Activated CD8-positive, alpha-beta memory T cell treated with anti-CD3 and anti-CD28 coated beads, Interleukin-2, amount 50 U/mL, for 4 hours (primary cell): ENCODE measurements at places on chromosomes 1 and 21.

- no peak for DNase-seq
These were observed 875.9 kb downstream of the TTLL7 start for GRCh38 chr1:83123019-83123418.

DNA sequence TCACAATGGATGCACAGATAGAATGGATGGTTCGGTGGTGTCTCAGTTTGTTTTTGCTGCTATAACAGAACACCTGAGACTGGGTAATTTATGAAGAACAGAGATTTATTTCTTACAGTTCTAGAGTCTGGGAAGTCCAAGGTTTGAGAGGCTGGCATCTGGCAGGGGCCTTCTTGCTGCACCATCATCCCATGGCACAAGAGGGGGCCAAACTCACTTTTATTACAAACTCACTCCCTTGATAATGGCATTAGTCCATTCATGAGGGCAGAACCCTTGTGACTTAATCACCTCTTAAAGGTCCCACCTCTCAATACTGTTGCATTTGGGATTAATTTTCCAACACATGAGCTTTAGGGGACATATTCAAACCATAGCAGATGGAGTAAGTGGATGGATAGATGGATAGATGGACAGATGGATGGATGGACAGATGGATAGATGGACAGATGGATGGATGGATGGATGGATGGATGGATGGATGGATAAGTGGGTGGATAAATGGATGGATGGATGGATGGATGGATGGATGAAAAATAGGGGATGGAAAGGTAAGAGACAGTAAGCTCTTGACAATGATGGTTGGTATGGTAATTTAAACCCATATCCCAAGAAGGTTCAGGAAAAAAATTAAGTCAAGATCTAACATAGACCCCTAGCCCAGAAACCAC lies 16.5 kb downstream of the CAMK2N1 start:
- DNase-seq, result no peak

DNA sequence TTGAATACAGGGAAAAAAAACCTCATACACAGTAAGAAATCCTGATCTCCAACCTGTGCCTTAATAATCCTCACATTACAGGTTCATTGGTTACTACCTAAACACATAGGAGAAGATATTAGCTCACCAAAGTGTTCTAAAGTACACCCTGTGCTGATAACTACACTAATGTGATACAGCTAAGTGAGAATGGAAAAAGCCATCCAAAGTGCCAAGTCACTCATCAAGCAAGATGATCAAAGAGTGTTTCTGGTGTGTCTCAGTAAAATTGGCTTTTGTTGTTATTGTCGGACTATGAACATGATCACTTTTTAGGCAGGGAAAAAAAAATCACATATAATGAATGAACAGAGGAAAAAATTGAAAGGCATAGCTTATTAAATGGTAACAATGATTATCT lies 31.4 kb downstream of the EPS15 start:
- DNase-seq, result no peak

GRCh38 chr1:224579526-224579925 lies 36.6 kb upstream of the CNIH3 start:
- DNase-seq, result no peak

DNA sequence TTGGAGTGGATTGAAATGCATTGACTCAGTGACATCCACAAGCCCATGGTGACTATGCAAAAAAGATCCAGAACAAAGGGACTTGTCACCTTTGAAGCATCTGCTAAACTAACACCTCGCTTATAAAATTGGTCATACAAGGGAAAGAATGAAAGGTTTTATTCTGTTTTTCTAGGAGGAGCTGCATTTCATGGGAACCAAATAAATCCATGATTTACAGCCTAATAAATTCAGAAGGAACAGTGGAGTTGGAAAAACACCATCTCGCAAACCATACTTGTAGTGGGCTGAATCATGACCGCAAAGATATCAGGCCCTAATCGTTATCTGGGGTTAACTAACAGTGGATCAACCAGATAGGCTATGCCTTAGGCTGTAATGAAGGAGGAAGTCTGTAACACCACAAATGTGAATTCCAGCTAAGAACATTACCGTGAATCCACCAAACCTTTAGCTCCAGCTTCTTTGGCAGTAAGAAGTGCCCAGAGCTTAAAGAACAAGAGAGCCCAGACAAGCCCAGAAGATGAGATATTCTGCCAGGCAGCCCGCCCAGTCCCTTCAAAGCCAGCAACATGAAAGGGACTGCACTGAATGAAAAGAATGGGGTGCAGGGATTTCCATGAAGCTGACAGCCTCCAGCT lies 27.4 kb downstream of the RSPH1 start:
- no peak for DNase-seq

DNA sequence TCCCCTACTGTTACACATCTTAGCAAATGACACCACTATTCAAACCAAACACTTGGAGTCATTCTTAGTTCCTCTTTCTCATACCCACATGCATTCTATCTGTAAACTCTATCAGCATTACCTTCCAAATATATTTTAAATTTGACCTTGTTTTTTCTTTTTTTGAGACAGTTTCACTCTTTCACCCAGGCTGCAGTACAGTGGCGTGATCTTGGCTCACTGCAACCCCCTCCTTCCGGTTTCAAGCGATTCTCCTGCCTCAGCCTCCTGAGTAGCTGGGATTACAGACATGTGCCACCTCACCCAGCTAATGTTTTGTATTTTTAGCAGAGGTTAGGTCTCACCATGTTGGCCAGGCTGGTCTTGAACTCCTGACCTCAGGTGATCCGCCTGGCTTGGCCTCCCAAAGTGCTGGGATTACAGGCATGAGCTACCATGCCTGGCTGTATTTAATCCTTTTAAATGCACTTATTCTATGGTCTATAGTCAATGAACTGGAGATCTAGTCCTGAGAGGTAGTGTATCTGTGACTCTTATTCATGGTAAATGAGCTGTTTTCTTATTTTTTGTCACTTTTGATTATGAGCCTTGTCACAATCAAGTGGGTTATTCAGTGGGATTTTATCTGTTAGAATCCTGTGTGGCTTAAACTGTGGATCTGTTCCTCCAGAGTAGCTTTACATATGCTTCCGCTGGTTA lies 73.1 kb downstream of the GATAD2B start:
- no peak for DNase-seq

- DNase-seq, result no peak
These were observed 307.0 kb upstream of the PROX1 start for GRCh38 chr1:213680677-213681325.

GRCh38 chr1:217053676-217054075 lies 330.4 kb upstream of the ESRRG start:
- DNase-seq, result no peak

- no peak for DNase-seq
These were observed 49.2 kb downstream of the CASQ2 start for GRCh38 chr1:115719285-115719684.

GRCh38 chr1:86061551-86061990 lies 95.0 kb downstream of the COL24A1 start:
- DNase-seq, result no peak

DNA sequence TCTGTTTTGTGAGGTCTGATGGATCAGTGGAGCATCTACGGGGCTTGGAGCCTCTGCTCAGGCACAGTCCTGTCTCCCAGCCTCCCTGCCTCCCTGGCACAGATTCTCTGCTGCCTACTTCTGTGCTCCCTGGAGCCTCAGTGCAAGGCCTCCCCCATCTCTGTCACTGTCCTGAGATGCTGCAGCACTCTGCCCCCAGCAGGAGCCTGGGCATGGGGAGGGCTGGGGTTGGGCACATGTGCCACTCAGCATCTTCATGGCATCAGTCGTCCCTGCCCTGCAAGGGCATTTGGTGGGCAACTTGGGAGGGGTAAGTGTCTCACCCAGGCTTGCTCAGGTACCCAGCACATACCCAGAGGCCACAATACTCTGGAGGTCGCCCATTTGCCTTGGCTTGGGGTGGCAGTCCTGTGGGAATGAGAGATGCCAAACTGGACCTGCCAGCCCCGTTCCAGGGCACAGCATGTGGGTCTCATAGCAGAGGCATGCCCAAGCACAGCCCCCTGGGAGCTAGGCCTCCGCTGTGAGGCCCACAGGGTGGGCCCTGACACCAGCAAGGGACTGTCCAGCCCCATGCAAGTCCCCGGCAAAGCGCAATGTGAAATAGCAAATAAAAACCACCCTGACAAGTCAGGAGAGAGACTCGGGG lies 28.7 kb downstream of the PADI3 start:
- no peak for DNase-seq

GRCh38 chr1:93591676-93592550 lies 89.7 kb downstream of the BCAR3 start:
- no peak for DNase-seq

DNA sequence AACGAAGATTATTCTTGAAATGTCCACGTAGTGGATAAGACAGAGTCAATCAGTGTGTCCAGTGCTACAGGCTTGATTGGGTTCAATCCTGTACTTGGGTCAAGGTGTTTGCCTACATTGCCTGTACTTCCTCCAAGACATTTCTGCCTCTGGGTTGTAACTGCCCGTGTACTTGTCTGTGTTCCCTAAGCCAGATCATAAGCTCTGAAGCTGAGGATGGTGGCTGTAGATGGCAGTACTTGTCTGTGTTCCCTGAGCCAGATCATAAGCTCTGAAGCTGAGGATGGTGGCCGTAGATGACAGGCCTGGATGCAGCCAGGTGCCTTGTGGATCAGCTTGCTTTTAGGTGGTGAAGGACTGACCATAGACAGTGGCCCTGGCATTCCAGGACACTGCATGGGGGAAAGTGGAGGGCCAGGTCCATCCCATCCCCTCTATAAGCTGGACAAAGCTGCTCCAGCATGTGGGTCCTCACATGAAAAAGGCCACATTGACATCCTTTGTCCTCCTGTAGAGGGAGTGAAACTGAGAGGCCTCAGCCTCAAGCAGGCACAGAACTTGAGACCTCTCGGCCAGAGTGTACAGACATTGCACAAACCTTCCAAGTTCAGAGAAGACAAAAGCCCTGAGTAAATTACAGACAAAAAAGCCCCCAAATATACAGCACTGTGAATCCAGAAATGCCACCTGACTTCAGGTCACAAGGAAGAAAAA lies 2.0 kb upstream of the SRM start:
- no peak for DNase-seq

GRCh38 chr1:53316424-53316765 lies 11.5 kb downstream of the LRP8 start:
- no peak for DNase-seq

- DNase-seq, result no peak
These were observed 59.1 kb upstream of the RAB3GAP2 start for GRCh38 chr1:220331318-220331717.

- DNase-seq, result peak; percentile 87
These were observed 45.8 kb downstream of the TMCC2 start for GRCh38 chr1:205273551-205273982.

- no peak for DNase-seq
These were observed 26.0 kb upstream of the ZRANB2 start for GRCh38 chr1:71106658-71107322.

GRCh38 chr1:182817802-182818201 lies 21.3 kb upstream of the DHX9 start:
- DNase-seq, result no peak

- DNase-seq, result no peak
These were observed 59.9 kb downstream of the UBE2U start for GRCh38 chr1:64263335-64263734.

- no peak for DNase-seq
These were observed 20.3 kb upstream of the RGS4 start for GRCh38 chr1:163048869-163049268.

- no peak for DNase-seq
These were observed 64.3 kb upstream of the HOOK1 start for GRCh38 chr1:59750328-59751003.

DNA sequence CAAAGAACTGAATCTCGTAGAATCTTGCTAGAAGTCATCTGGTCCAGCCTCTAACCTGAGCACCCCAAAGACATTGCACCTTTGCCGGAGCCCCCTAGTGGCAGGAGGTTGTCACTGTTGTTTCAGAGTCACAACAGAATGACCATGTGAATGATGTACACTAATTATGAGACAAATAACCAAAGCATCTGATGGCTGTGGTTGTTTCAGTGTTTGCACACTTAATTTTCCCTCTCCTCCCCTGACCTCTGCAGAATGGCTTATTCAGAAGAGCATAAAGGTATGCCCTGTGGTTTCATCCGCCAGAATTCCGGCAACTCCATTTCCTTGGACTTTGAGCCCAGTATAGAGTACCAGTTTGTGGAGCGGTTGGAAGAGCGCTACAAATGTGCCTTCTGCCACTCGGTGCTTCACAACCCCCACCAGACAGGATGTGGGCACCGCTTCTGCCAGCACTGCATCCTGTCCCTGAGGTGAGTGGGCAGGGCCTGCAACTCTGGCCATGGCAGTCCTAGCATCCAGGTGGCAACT lies 26.4 kb downstream of the TRAF5 start:
- DNase-seq, result peak; percentile 67

- DNase-seq, result no peak
These were observed 33.2 kb upstream of the EPHA8 start for GRCh38 chr1:22529901-22530621.

DNA sequence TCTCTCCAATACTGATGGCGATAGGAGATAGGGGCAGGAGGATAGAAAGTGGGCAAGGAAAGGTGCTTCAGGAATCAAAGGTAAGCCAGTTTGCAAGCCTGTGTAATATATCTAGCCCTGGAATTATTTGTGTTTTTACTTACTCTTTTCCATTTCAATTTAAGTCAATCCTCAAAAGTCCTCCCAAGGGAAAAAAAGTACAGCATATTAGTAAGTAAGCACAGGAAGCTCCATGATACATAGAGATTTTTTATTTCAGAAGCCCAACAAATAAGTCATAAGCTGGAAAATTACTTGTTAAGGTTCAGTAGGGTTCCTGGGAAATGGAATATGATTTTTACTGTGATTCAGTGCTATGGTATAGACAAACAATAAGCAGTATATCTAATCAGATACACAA lies 337.7 kb upstream of the DUSP10 start:
- DNase-seq, result no peak

- no peak for DNase-seq
These were observed 33.4 kb upstream of the ATP1B1 start for GRCh38 chr1:169072945-169073725.

GRCh38 chr1:55718758-55719671 lies 503.9 kb upstream of the USP24 start:
- no peak for DNase-seq

DNA sequence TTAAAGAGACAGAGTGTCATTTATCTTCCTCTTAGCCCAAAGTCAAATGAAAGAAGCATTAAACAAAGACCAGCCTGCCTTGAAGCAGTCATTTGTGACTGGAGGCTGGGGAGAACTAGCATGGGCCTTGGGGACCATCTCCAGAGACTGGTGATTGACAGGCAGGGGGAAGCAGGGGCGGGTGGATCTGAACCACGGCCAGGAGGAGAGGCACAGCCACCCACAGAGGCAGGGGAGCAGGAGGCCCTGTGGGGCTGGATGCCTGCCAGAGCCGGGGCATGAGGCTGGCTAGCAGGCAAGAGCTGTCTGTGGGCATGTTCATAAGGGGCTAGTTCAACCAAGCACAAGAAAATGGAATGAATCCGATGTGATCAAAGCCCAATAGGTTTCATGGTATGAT lies 73.9 kb downstream of the PLXNA2 start:
- DNase-seq, result no peak

- no peak for DNase-seq
These were observed 48.0 kb downstream of the GPR161 start for GRCh38 chr1:168088511-168089325.

DNA sequence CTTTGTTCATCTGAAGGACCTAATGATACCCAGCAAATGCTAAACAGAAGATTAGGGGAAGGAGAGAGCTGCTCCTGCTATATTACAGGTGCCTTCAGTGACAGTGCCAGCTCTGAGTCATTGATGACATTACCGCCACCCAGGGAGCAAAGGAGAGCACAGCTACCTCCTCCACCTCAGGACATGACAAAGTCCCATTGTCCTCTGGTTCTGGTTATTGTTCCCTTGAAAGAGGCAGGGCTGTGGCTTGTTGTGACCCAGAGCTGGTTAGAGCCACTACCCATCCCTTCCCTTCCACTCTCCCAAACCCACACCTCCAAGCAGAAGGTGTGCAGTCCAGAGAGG lies 363.5 kb upstream of the DUSP10 start:
- no peak for DNase-seq

- no peak for DNase-seq
These were observed 163.3 kb downstream of the NRIP1 start for GRCh38 chr21:14901482-14901958.
